ENCODE measurements at places on chromosomes 11 and 22.

GRCh38 chr22:46076651-46077339 lies 73.5 kb upstream of the PPARA start:
- DNase-seq = no peak

- DNase-seq = no peak
Measured at GRCh38 chr11:124638500-124638899, 15.8 kb downstream of the TBRG1 start.

GRCh38 chr11:121800731-121801393 lies 315.2 kb downstream of the BLID start:
- no peak for DNase-seq

DNA sequence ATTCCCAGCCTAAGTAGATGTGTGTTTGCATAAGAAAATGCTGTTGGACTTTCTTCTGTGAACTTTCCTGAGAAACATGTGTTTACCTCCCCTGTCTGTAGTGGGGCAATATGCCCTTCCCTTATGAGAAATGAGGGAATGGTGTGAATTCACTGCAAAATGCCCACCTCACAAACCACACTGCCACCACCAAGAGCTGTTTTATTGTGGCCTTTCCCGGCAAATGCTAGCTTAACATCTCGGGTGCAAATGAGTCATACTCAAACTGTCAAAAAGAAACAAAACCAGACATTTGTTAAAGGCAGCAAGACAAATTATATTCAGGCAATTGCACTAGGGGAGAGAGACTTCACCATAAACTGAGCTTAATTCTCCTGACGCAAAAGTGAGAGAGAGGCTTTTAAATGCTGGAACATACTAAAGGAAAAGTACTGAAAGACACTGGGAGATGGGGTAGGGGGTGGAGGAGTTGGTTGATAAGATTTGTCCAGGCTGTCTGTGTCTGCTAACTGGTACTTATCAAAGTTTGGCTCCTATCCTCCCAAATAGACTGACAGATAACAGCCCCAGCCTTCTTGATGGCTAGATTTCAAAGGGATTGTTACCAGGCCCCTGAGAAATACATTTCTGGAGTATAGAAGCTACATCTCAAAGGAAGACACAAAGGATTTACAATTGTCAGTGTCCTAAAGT lies 70.9 kb upstream of the OR5AK2 start:
- DNase-seq = no peak

GRCh38 chr11:4626207-4627099 lies 10.8 kb upstream of the OR51D1 start:
- peak; percentile 84 for DNase-seq

- DNase-seq = no peak
Measured at GRCh38 chr22:45332001-45332400, 22.3 kb downstream of the FAM118A start.

GRCh38 chr11:82012276-82012675 lies 721.4 kb downstream of the FAM181B start:
- DNase-seq = no peak

GRCh38 chr11:63745304-63746170 lies 23.0 kb downstream of the ZFTA start:
- DNase-seq = no peak

DNA sequence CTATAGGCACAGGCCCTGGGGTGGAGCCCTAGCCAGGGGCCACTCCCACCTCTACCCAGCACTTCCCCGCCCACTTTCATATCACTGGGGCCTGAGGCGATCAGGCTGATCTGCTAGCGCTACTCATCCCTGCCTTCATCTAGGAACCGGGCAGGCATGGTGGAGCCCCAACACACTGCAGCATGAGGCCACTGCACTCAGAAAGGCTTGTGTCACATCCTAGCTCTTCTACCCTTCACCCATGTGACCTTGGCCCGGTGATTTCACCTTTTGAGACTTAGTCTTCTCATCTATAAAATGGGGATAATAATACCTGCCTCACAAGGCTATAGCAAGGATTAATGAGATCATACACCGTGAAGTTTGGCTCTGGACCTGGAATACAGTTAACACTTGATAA lies 18.1 kb upstream of the GDPD5 start:
- DNase-seq = no peak

DNA sequence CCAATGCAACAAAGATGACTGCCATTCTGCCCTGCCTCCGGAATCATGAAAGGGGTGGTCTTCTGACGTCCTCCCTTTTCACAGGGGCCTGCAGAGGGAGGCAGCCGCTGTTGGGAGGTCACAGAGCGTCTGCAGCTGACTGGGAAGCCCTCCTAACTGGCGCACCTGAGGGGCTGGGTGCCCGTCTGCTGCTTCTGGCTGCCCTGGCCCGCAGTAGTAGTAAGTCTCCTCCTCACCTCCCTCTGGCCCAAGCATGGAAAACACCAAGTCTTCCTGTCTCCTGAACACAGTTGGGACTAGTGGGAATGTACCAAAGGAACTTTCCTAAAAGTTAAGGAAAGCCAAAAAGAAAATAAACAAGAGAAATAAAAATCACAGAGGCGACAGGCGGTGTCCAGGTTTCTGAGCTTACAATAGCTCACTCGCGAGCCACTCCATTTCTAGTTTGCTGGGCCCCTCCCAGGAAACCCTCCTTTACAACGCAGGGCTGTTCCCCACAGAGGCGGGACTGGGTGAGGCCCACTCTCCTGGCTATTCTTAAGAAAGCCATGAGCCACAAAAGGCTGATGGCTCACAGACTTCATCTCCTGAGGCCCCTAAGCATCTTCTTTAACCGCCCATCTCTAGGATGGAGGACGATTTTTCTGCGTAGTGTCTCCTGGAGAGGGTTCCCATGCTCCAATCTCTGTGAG lies 37.0 kb upstream of the CECR2 start:
- DNase-seq = no peak

DNA sequence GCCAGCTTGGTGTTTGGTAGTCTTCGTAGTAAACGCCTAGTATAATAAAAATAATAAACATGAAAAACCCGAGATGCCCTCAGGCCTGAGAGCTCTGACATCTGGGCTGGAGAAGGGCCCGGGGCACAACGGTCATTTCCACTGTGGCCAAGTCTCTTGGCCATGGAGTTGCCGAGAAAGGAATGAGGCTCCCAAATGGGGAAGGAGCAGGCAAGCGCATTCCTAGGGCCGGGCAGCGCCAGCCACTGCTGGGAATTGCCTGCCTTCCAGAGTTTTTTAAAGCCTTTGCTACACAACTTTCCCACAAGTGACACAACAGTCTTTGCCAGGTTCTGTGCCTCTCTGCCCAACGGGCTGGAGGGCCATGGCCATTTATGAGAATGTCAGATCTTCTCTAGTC lies 103.4 kb downstream of the NAV2 start:
- DNase-seq = no peak

- DNase-seq = peak; percentile 22
Measured at GRCh38 chr22:19713650-19714311, 522 bp upstream of the SEPTIN5 start.

- DNase-seq = no peak
Measured at GRCh38 chr22:48886604-48887393, 940.9 kb downstream of the BRD1 start.

DNA sequence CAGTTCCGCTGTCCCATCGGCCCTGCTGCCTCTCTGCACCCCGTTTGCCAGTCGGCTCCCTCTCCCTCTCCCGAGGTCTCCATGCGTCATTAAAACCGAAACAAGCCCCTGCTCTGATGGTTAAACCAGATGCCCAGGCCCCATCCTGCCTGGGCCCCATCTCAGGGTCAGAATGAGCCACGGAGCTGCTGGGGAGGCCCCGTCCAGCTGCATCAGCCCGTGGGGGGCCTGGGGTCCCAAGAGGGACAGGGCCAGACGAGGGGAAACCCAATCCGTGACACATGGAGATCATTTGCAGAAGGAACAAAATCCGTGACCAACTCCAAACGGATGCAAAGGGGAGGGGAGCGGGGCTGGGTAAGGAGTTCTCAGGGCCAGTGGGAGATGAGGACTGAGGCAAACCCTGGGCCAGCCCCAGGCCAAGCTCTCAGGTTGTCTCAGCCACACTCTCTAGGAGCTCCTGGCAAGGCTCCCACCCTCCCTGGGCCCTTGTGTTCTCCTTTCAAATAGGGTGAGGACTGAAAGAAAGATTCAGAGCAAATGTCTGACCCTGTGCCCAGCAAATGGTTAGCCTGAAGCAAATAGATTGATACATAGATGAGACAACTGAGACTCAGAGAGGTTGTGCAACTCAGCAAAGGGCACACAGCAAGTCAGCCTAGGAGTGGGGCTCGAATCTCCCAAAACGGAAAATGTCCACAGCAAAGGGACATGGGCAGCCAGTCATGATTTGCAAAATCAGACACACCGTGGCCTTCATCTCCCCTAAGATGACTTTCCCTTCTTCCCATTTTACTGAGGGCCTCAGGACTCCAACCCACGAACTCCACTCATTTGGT lies 162.1 kb downstream of the MN1 start:
- no peak for DNase-seq

DNA sequence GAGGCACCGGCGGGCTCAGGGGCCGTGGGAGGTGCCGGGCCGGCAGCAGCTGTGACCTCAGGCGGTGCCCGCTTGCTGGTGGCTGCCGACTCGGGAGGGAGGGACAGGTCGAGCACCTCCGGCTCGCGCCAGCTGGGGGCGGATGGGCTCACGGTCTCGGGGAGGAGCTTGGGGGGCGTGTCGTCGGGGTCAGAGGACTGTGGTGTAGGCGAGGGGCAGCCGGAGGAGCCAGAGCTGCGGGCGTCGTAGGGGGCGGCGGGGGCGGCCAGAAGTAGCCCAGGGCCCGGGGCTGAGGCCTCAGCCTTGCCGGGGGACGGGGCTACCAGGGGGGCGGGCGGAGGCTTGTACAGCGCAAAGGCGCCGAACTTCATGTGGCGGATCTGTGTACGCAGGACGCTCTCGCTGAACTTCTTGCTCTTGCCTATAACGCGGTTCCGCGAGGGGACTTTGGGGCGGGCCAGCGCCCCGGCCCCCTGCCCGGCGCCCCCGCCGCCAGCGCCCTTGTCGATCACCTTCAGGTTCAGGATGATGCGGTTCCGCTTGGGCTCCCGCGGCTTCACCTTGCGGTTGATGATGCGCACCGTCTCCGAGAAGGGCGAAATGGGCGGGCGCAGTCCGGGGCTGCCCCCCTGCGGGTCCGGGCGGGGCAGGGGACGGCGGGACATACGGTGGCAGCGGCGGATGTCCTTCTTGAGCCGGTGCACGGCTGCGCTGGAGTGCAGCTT lies 5.5 kb downstream of the CBX6 start:
- DNase-seq = no peak

DNA sequence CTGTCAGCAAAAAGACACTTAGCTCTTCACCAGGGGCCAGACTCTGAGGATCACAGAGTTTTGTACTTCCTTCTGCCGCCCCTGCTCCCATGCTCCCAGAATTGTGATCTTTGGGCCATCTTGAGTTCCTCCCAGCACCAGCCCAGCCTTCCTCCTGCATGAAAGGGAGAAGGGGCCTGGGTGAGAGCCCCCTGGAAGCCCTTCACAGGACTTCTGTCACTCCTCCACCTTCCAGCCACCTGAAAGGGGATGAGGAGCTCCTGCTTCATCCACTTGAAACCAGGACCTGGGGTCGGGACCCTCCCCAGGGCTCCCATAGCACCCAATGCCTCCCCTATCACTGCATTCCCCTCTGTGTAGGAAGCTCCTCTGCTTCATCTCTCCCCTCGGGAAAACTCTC lies 174.2 kb downstream of the BUD13 start:
- no peak for DNase-seq

GRCh38 chr11:14372011-14372410 lies 13.0 kb upstream of the RRAS2 start:
- no peak for DNase-seq

DNA sequence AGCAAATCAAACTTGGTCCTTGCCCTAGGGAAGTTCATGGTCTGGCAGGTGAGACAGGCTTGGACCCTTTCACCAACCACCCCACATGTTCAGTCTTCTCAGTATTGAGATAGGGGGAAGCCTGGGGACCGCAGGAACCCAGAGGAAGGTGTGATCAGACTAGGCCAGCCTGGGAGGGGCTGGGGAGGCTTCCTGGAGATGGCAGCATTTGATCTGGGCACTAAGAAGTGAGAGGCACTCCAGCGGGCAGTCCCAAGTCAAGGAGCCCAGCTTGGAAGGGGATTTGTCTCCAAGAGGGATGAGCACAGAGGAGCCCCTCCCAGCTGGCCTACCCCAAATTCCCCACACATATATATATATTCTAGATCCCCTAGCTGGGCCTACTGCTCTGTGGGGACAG lies 5.4 kb downstream of the LRRC32 start:
- DNase-seq = no peak

DNA sequence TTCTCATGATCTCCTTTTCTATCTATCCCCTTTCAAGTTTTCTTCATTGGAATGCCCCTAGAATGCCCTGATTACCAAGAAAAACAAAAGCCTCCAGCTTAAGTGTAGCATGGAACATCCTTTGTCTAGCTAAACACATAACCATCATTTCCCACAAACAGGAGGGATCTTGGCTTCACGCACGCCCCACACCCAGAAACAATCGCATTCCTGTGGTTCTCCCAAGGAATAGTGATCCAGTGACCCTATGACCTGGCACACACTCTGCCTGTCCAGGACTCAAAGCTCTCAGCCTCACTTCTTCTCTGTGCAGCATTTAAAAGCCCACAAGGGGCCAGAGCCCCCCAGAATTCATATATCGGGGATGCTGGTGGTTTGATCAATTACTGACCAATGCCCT lies 9.3 kb upstream of the POU2AF1 start:
- DNase-seq = no peak

DNA sequence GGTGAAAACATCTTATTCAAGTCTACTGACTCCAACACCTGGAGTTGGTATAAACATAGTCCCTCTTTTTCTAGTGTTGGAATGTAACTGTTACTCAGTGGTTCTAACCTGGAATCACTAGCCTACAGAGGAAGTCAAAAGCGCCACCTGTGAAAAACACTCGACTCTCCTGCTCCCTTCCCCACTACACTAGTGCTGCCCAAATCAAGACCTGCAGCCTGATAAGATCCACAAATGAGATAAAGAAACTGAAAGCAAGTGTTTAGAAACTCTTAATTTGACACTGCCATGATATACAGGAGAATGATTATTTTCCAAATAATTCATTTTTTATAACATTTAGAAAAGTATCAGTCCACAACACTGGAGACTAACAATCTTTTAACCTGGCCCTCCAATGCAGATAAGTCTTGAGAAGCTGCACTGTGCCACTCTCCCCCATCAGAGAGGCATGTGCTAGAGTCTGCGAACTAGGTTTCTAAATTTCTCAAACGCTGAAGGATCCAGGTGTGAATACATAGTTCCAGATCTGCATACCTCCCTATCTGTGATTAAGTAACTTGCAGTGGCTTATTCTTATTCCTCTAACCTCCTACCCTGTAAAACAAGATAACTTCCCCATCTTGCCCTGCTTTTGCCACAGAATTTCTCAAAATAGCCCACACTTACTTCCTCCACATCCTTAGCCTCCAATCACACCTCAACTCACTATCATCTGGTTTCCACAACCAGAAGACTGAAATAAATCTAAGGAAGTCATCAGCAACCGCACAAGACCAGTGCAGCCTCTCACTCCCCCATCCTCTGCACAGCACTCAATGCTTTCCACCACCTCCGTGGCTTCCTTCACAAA lies 88.1 kb downstream of the RRAS2 start:
- DNase-seq = no peak

GRCh38 chr11:69567951-69568808 lies 72.8 kb upstream of the CCND1 start:
- DNase-seq = no peak

GRCh38 chr22:44033694-44034093 lies 9.6 kb downstream of the PARVB start:
- no peak for DNase-seq

GRCh38 chr11:128484172-128484571 lies 103.2 kb downstream of the ETS1 start:
- no peak for DNase-seq

- DNase-seq = no peak
Measured at GRCh38 chr11:131404010-131404409, 33.6 kb downstream of the NTM start.

Measured in NCI-H1092 treated with DMSO at 0.1 percent for 48 hours (cell line).